ENCODE measurements at places on chromosomes 2 and 18.

DNA sequence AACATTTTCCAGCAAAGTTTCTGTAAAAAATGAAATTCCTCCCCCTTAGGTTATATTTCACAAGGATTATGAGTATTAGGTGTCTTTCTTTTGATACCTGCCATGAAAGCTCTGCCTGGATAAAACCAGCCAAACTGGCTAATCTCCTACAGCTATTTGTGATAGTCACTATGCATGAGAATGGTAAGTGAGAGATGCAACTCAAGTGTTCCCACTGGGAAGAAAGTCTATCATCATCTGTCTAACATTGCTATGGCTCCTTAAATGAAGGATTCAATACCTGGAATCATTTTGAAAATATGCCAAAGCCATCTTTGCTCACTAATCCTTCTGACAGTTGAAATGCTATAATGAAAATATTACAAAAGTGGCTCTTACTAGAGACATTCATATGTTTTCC lies 339.9 kb upstream of the LRRTM4 start:
- DNase-seq = no peak

- DNase-seq = no peak
Measured at GRCh38 chr2:148279216-148279615, 258.3 kb downstream of the MBD5 start.

DNA sequence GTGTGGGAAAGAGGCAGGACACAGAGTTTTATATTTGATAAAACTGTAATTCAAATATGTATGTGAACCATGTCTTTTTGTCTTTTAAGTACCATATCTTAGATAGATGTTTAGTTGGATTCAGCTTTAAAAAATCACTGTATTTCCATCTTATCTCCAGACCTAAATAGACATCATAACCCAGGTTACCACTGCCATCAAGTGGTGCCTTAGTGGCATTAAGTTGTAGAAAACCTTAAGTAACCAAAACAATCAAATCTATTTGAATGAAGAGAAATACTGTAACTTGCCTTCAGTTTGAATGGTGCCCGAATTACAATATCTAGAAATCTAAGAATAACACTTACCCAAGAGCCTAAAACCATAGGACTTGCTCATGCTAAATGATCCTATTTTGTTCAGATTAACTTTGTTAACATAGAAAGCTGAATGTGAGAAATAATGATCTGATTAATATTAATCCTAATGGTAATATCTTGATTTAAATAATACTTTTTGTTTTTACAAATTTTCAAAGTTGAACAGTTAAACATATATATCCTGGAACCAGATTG lies 92.5 kb upstream of the MAP2 start:
- no peak for DNase-seq

GRCh38 chr2:203484266-203485112 lies 50.6 kb downstream of the RAPH1 start:
- DNase-seq = no peak
